Femur (tissue), 1 donor: ENCODE measurements at places on chromosomes 1 and 21.
A peak's percentile ranks its signal among the peaks of the same experiment; 100 is the strongest.

DNA sequence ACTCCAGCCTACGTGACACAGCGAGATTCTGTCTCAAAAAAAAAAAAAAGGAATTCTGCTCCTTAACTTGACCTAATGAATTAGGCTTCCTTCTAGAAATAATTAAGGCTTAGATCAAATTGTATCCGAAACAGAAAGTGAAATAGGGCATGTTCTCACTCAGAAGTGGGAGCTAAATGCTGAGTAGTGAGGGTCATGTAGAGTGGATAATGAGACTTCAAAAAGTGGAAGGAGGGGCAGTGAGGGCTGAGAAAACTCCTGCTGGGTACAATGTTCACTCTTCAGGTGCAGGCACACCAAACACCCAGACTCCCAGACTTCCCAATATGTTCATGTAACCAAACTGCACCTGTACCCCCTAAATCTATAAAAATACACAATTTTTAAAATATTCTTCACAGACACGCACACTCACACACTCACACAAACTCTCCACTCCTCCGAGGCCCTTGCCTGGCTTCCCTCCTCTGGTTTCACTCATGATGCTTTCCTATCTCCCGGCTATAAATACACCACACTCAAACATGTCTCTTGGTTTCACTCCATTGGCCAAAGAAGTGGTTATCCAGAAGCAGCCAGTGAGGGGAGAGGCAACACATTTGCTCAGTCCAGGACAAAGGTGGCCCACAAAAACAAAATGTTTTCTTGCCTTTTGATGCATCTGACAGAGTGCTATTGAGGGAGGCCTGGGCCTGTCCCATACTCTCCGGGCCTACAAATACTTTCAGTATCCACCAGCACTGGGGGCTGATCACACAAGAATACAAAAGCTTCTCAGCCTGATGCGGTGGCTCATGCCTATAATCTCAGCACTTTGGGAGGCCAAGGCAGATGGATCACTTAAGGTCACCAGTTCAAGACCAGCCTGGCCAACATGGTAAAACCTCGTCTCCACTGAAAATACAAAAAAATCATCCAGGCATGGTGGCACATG lies 249.2 kb downstream of the TOMM20 start:
- DNase-seq = no peak

- DNase-seq = no peak
Measured at GRCh38 chr1:23150742-23151141, 17.9 kb downstream of the LUZP1 start.

- no peak for DNase-seq
Measured at GRCh38 chr1:27397749-27398148, 5.3 kb downstream of the GPR3 start.

- DNase-seq = peak; percentile 47
Measured at GRCh38 chr1:92483610-92484471, 2.9 kb downstream of the GFI1 start.

DNA sequence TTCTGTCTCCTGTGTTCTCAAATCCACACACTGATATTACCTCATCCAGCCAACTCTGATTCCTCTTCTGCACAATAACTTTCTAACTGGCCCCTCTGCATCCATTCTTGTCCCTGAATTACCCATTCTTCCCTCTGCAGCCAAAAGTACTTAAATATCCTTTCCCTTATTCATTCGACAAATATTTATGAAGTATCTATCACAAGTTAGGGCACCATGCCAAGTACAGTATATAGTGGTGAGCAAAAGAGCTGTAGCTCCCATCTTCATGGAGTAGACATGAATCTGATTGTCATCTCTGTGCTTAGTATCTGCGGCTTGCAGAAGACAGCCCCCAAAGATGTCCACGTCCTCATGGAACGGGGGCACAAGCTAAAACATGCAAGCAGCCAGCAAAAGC lies 316.8 kb downstream of the SETD4 start:
- DNase-seq = no peak

- DNase-seq = no peak
Measured at GRCh38 chr1:117128323-117129079, 7.0 kb upstream of the TRIM45 start.

DNA sequence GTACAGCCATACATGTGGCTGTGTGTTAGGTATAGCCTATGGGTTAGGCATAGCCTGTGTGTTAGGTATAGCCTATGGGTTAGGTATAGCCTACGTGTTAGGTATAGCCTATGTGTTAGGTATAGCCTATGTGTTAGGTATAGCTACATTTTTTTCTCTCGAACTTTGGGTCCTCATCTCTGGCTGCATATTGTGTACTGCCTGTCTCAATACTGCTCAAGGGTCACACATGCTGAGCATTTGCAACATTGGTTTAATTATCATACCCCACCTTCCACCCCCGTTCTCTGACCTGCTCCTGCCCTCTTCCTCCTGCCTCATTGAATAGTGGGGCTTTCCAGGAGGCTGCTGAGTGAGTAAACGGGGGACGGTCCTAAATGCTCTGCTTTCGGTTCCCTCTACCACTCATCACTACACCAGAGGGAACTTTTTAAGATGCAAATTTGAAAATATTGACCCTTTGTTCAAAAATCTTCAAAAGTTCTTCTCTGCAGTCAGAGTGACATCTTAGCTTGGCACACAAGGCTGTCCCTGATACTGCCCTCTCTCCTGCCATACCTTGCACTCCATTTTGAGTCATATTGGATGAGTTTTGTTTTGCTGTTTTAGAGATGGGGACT lies 17.8 kb downstream of the OR2B11 start:
- DNase-seq = no peak

DNA sequence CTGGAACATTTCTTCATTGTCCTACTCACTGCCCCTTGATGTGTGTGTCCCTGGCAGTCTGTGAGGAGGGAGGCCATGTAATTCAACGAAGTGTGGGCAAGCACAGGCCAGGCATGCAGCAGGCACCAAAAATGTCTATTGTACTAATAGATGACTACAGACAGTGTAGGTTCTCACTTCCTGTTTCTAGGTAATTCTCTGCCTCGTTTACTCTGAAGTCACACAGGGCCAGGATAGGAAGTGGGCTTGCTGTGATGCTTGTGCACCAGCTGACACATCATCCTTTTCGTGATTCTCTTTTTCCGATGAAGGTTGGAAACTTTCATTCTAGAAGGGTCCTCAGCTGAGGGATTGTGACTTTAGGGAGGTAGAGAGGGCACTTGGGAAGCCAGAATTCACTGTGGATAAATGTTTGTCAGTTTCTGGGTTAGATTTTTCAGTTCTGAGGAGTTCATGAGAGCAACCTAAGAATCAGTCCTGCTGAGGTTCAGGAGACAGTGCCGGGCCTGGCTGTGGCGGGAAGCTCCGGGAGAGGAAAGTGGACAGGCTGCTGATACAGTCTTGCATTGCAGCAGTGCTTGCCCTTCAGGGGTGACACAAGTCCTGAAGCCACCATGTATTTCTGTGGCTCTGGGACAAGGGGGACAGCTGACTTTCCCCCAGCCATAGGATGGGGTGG lies 4.3 kb upstream of the CSF1 start:
- no peak for DNase-seq

DNA sequence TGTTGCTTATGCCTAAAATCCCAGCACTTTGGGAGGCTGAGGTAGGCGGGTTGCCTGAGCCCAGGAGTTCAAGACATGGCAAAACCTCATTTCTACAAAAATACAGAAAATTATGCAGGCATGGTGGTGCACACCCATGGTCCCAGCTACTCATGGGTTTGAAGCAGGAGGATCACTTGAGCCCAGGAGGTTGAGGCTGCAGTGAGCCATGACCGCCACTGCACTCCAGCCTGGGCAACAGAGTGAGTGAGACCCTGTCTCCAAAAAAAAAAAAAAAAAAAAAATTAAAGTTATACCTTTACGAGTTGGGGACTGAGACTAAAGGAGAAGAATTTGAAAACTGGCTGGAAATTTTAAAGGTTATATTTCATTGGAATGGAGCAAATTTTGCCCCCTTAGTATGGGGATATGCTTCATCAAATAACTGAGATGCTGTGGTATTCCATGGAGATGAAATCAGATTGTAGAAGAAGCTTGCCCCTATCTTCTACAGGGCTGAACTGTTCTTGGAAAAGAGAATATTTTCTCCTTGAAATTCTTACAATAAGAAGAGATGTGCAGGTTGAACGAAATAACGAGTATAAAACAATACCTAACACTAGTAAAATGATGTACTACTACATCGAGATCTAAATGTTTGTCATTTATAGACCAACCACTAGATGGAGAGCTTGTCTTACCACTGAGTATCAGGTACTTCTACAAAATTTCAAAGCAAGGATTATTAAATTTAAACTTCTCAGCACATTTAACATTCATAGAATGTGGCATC lies 34.9 kb upstream of the SCYL3 start:
- no peak for DNase-seq

GRCh38 chr1:14263671-14264070 lies 334.8 kb upstream of the KAZN start:
- DNase-seq = no peak

GRCh38 chr1:107541412-107541811 lies 400.6 kb downstream of the NTNG1 start:
- no peak for DNase-seq

GRCh38 chr1:60367532-60367931 lies 294.0 kb upstream of the C1orf87 start:
- peak; percentile 29 for DNase-seq

- DNase-seq = peak; percentile 72
Measured at GRCh38 chr1:56578138-56578962, 1.0 kb downstream of the PLPP3 start.
